ENCODE measurements at places on chromosomes 7 and 10.

GRCh38 chr7:2870471-2870931 is 26.4 kb upstream of the GNA12 start:
- DNase-seq = peak; percentile 77

DNA sequence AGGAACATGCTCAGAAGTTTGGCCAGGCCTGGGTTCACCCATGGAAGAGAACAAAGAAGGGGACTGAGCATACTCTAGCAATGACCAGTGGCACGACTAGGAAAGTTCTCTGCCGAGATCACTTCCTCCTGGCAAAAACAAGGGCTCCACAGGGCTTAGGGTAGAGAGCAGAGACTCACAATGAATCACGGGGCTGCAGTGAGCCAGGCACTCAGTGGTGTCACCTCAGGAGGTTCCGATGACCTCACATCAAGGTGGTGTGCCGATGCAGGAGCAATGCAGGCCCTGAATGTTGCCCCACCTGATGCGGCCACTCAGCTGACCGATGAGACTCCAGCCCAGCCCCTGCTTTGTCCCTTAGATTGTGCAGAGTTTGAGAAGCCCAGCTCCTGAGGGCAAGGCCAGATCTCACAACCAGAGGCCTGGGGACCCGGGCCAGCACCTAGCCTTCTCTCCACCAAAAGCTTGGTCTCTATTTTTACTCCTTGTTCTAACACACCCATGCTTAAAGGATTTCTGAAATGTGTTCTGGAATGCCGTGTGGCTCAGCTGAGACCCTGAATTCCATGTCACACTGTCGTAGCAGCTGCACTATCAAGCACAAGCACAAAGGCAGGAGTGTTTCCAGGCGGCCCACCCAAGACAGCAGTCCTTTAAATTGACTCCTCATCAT is 60.9 kb downstream of the COBL start:
- no peak for DNase-seq

GRCh38 chr10:102122450-102122849 is 2.3 kb upstream of the LDB1 start:
- no peak for DNase-seq

DNA sequence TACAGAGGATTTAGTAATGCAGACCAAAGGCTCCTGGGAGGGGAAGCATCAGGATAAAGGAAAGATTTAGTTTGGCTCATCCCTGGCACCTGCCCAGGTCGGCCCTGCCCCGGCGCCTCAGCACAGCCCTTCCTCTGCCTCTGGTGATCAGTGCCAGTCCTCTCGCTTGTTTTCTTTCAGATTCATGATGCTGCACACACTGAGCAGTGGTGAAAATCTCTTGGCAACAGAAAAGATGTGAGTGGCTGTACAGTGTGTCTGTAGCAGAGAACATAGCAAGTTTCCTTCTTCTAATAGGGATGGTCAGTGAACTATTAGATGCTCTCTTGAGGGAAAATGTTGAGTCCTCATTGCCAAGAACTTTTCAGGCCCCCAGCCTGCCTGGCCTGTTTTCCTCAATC is 994.1 kb downstream of the KCNMA1 start:
- peak; percentile 46 for DNase-seq

DNA sequence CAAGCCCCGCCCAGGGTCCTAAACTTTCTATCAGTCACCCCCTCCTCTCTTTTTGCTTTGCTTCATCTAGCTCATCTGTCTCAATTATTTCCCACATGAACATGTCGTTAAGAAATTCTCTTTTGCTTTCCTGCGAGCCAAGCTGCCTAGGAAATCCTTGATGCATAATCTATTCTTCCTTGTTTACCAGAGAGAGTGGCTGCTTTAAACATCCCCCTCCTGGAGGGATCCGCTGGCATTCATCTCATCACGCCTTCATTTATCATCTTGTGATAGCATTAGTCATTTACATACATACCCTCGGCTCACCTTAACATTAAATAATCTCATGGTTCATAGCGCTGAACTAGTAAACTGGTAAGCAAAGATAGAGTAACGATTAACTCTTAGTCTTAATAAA is 96.7 kb downstream of the ANK3 start:
- DNase-seq = no peak

DNA sequence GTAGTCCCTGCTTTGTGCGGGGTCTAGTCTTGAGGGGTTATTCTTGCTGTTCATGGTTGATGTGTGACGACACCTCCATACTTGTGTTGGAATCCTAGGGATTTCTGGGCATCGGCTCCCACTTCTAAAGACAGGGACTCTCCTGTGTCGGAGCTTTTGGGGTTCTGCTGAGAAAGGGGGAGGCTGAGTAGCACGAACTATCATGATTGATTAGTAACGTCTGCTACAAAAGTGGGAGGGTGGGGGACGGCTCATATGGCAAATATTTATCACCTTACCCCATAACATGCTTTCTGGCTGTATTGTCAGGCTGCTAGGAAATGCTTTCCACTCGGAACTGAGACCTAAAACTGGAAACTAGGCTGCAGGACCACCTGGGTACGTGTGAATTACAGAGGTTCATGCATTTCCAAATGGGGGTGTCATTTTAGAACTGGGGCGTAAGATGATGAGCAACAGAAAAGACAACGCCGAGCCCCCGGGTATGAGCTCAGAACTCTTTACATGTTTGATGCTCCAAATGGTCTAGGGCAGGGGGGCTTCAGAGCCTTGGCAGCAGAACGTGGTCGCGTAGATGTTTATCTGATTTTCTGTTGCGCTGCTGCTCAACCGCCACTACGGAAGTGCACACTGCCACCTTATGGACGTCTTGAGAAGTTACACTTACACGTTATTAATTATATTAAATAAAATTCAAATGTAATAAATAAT is 15.1 kb upstream of the NME8 start:
- peak; percentile 52 for DNase-seq

DNA sequence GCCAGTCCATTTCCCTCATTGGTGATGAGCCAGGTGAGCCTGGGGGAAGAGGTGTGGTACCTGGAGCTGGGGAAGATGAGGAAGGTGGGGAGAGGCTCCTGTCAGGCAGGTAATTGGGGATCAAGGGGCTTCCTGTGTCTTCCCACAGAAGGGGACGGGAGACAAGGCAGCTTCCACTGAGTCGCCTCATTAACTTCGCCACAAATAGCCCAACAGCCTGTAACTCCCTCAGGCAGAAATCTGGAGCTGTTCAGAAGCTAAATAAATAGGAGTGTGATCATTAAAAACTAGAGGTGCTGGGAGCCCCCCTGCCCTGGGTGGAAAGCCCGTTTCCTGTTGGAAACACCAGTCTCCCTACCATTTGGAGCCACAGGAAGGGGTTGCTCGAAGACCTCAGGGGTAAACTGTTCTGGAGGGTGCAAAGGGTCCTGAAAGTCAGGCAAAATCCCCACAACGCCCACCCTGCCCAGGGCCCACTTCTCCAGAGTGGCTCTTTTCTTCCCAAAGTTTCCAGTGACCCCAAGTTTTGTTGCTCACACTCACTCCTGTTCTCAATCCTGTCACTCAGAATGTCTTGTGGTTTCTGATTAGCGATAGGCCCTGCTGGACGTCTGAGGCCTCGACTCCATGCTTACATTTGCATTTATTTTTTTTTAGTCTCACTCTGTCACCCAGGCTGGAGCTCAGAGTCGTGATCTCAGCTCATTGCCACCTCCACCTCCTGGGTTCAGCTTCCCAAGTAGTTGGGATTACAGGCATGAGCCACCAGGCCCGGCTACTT is 25.7 kb downstream of the UNC5B start:
- no peak for DNase-seq
